ENCODE measurements at places on chromosomes 7 and 10. TPM values are rescaled to one million over a fixed set of nuclear protein-coding genes. Genes with fewer than 3 reads are reported as not detected.

Gene OPN1SW
- 0.46 TPM for total RNA-seq

DNA sequence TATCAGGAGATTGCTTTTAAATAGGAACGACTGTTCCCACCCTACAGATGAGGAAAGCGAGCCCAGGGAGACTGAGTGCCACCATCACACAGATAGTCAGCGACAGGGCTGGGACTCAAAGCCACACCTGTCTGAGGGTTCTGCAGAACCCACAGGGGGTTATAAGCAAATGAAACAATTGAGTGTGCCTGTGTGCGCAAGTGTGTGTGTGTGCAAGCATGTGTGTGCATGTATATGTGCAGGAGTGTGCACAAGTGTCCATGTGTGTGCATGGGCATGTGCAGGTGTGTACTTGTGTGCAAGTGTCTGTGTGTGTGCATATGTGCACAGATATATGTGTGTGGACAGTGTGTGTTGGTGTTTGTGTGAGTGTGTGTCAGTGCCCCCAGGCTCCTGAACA, 280.2 kb downstream of the GRID1 start:
- DNase-seq, result no peak
- no peak overlapping the region for H3K4me3 ChIP-seq
- H3K4me1 ChIP-seq, result no peaks in the 10 kb centered on the region
- H3K27me3 ChIP-seq, result no peaks in the 10 kb centered on the region
- H3K36me3 ChIP-seq, result no peaks in the 10 kb centered on the region
- no peak overlapping the region for H3K27ac ChIP-seq

DNA sequence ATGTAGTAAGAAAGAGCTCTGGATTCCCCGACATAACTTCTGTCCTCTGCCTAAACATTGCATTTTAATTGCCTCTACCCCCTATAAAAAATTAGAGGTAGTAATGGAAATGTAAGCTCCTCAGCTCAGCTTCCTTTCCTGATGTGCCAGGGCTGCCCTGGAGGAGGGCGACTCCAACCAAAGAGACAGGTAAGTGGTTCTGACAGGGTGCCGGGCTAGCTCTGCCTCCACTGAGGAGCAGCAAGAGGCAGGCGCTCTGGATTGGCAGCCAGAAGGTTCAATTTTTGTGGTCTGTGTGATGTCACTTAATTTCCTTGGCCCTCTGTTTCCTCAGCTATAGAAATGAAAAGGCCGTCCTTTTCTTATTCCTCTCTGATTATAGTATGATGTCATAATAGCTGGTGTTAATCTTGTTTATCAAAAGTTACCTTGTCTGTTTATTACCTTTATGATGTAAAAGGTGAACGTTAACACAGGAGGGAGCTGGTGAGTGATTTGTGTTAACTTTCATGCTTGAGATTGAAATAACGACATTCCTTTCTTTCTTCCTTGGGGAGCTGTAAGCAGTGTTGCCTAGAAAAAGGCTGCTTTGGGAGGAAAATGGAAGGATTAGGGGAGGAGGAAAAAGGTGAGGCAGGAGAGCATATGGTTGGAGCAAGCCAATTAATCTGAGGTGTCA, 51.8 kb downstream of the ANLN start:
- H3K27me3 ChIP-seq, result no peaks in the 10 kb centered on the region
- peak overlapping the region; percentile 41 for H3K27ac ChIP-seq
- no peak overlapping the region for H3K4me3 ChIP-seq
- peak; percentile 4 for DNase-seq

GRCh38 chr7:102272075-102272916, 14.4 kb upstream of the SH2B2 start:
- H3K27me3 ChIP-seq, result no peaks in the 10 kb centered on the region
- no peak overlapping the region for H3K4me3 ChIP-seq
- H3K36me3 ChIP-seq, result no peaks in the 10 kb centered on the region
- DNase-seq, result peak; percentile 88

Gene OR2A5
- total RNA-seq, result not detected

Gene TRIM24
- 116 TPM for total RNA-seq

GRCh38 chr10:120949609-120950031, 98.5 kb downstream of the WDR11 start:
- H3K4me3 ChIP-seq, result peak overlapping the region; percentile 57
- peaks cover 23% of the 10 kb centered on the region for H3K4me1 ChIP-seq
- no peak overlapping the region for H3K27ac ChIP-seq
- peaks cover 27% of the 10 kb centered on the region for H3K27me3 ChIP-seq
- H3K36me3 ChIP-seq, result no peaks in the 10 kb centered on the region
- peak; percentile 60 for DNase-seq

Gene CH25H
- not detected for total RNA-seq

DNA sequence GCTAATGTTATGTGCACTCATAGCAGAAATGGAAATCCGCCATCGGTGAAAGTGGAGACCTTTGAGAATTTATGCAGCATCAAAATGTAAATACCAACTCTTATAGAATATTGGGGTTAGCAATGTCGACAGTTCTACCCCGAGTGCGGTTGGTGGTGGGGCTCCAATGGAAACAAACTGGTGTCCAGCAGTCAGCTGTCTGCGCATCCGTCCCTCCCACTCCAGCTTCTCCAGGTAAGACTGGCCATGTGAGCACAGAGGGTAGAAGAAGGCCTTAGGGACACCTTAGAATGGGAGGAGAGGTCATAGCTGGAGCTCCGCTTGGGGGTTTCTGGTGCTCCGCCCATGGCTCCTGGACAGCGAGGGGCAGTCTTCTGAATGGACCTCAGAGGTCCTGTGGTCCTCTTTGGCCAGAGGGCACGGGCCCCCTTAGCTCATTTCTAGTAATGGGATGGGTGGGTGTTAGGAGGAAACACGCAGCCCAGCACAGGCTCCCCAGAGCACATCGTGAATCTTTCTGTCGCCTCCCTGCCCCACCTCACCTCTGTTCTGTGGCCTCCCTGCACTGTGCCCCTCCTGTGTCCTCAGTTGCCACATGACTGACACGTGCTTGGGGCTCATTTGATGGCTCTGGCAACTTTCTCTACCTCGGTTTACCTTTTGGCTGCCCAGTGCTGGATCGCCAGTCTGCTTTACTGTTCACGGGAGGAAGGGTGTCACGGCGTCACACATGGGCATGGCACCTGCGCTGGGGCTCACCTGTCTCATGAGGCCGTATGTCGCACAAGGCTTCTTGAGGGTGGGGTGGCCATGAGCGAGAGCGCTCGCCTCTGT, 50.0 kb downstream of the MGMT start:
- no peak for DNase-seq
- H3K27me3 ChIP-seq, result no peaks in the 10 kb centered on the region
- no peak overlapping the region for H3K27ac ChIP-seq
- no peak overlapping the region for H3K4me3 ChIP-seq

- no peak overlapping the region for H3K27ac ChIP-seq
- no peak for DNase-seq
- H3K4me1 ChIP-seq, result no peaks in the 10 kb centered on the region
- no peaks in the 10 kb centered on the region for H3K36me3 ChIP-seq
- H3K27me3 ChIP-seq, result no peaks in the 10 kb centered on the region
Measured at GRCh38 chr10:129279446-129280154, 187.4 kb upstream of the MGMT start.
